ENCODE measurements at places on chromosomes 13 and 19.
A peak's percentile ranks its signal among the peaks of the same experiment; 100 is the strongest.

- no peak for DNase-seq
These were observed 107.5 kb downstream of the MYCBP2 start for GRCh38 chr13:77219401-77219800.

DNA sequence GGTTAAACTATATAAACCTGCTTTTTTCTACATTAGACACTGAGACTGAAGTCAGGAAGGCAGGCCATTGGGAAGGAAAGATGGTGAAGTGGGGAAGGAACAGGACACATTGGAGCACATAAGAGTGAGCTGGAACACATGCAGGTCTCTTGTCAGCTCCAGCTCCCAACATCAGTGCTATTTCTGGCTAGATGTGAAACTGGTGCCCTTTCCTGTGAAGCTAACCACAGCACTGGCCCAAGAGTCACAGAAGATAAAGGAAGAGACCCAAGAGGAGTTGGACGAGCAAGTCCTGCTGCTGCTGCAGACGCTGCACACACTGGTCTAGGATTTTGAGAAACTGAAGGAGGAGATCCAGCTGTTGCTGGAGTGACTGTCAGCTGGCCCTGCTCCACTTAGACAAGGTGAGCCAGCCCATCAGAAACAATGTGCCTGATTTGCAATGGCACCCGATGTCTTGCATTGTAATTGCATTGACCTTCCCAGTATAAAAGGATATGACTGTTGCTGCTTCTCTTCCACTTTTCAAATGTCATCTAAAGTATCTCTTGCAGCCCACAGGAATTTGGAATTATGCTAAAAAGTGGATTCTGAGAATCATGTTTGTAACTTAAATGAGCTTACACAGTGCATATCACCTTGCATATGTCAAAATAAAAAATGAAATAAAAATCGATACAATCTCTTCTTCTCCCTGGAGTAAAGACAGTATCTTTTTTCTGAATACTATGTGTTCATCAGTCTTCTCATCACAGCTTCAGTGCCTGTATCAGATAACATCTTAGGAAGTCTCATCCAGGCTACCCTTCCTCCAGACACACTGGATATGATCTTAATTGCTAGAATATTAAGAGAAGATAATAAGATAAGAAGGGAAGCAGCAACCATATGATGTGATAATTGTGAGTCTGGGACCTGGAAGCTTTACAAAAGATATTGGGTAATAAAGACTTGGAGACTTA lies 230.7 kb upstream of the SPRY2 start:
- no peak for DNase-seq

DNA sequence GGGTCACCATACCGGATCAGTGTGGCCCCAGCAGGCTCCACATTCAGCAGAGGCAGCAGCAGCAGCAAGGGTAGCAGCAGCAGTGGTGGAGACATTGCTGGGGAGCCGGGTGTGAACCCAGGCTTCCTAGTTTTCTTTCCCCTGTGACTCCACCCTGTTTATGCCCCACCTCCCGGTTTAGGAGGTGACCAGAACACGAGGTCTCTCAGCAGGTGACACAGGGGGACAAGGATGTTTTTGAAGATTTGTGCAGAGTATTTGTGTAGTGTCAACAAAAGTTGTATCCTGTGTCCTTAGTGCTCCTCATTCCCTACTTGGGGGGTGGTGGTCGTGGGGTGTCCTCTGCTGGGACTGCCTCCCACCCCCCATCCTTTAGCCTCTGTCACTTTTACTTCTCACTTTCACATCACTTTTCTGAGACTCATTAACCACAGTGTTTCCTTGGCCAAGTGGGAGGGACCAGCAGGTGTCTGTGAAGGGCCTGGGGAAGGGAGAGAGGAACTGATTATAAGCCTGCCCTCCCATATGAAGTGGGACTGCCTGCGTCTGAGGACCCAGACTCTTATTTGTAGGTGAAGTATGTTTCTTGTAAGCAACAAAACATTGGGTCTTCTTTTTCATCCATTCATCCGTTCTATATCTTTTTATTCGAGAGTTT lies 15.6 kb upstream of the KCNC3 start:
- no peak for DNase-seq

DNA sequence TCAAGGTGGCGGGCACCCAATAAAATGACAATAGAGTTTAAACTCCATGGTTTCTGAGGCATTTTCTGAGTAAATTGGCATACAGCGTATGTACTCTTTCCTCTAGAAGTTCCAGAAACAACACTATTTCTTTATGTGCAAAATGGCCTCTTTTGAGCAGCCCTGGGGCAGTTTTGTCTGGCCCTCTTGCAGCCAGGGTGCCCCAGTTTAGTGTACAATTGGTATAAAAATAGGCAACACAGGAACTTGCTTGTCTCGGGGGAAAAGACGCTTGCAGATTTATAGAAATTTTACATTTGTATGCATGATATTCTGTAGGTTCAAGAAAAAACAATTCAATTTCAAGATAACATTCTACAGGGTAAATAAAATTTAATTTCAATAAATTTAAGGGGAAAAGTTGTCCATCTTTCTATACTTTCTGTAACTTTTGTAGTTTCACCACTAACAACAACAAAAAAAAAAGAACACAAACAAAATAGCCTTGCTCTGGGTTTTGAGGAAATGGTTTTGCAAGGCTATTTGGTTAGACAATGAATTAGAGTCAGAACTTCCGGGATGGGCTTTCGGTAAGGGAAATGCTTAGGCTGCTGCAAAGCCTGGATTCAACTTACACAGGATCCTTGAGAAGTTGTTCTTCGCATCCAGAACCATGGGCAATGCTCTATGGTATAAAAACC lies 45.3 kb downstream of the LRCH1 start:
- no peak for DNase-seq

DNA sequence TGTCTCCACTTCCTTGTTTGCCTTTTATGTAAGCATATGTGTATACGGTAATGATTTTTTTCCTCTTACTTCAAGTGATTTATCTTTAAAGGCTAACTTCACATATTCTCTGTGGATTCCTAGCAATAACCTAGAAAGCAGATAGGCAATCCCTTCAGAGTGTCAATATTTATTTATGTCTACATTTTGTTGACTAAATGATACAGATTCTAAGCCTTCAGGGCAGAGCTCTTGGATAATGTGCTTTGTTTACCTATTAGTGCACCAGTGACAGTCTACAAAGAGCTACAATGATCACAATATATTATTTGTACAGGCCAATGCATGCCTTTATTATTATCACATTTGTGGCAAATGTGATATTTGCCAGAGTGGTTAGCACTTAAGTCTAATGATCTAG lies 406.2 kb downstream of the EFNB2 start:
- DNase-seq = no peak

- no peak for DNase-seq
These were observed at the start of gene CDC34 for GRCh38 chr19:531753-532560. TSS of gene CDC34 (plus strand) at chr19:531760. CDS start at chr19:531932, 172 bp downstream.

GRCh38 chr19:1590641-1591397 lies 1.8 kb downstream of the MBD3 start:
- DNase-seq = peak; percentile 45

DNA sequence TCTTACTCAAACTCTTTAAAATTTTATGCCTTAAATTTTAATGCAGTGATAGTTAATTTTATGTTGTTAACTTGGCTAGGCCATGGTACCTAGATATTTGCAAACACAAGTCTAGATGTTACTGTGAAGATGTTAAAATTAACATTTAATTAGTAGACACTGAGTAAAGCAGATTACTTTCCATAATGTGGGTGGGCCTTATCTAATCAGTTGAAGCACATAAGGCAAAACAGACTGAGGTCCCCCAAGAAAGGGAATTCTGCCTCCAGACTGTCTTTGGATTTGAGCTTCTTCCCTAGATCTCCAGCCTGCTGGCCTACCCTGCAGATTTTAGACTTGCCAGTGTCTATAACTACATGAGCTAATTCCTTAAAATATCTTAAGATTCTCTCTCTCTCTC lies 294.0 kb downstream of the ENOX1 start:
- DNase-seq = no peak

DNA sequence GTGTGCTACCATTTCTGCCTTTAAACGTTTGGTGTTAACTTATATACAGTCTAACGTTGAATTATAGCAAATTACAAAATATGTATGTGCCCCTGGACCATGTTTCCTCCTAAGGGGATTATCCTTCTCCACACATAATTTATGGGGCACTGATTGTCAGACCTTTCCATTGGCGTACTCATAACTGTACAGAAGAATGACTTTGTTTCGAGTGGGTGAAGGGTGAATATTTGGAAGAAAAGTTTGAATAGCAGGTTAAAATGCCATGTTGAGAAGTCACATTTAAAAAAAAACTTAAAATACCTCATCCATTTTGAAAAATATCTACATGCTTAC lies 58.8 kb downstream of the SLC10A2 start:
- no peak for DNase-seq

GRCh38 chr19:32254509-32254890 lies 90.9 kb upstream of the ZNF507 start:
- DNase-seq = no peak

DNA sequence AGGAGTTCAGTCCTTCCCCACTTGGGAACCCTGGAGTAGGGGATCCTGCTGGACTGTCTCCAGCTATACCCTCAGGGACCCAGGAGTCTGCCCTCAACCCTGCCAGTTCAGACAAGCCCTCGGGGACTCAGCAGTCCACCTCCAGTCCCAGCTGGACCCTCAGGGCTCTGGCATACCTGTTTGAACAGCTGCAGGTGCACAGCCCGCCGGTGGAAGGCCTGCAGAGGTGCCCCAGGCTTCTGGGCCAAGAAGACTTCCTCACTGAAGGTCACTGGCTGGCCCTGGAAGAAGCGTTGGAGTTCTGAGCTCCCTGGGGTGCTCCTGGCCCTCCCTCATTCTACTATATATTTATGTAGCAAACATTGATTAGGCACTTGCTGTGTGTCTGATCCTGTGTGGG lies 8.6 kb downstream of the CRB3 start:
- DNase-seq = no peak

DNA sequence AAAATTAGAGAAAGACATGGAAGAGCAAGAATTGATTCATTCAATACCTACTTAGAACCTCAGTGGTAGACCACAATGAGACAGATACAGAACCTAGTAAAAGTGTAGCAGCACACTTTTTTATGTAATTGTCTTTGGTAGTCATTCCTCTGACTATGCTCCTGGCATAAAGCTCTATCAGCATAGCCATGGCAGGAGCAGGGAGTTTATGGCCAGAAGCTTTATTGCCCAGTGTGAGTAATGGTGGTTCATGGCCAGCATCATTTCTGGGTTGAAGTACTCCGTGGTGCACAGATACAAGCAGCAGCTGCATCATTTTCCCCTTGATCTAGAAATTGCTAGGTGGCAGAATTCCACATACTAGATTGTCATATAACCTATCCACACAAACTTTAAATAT lies 352.6 kb downstream of the TBC1D4 start:
- no peak for DNase-seq

DNA sequence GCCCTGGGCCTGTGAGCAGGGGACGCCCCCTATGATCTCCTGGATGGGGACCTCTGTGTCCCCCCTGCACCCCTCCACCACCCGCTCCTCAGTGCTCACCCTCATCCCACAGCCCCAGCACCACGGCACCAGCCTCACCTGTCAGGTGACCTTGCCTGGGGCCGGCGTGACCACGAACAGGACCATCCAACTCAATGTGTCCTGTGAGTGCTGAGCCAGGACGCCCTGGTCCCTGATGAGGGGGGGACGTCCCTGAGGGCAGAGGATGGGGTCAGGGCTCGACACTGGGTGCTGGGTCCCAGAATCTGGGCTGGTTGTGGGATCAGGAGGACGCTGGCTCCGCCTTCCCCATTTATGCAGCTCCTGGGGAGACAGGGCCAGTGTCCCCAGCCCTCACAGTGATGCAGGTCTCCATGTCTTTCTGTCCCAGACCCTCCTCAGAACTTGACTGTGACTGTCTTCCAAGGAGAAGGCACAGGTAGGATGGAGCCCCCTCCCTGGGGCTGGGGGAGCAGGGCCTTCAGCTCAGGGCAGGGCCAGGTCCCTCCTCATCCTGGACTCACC lies 2.5 kb downstream of the SIGLEC7 start:
- DNase-seq = no peak

- DNase-seq = no peak
These were observed 52.8 kb downstream of the COL4A2 start for GRCh38 chr13:110359840-110360301.

DNA sequence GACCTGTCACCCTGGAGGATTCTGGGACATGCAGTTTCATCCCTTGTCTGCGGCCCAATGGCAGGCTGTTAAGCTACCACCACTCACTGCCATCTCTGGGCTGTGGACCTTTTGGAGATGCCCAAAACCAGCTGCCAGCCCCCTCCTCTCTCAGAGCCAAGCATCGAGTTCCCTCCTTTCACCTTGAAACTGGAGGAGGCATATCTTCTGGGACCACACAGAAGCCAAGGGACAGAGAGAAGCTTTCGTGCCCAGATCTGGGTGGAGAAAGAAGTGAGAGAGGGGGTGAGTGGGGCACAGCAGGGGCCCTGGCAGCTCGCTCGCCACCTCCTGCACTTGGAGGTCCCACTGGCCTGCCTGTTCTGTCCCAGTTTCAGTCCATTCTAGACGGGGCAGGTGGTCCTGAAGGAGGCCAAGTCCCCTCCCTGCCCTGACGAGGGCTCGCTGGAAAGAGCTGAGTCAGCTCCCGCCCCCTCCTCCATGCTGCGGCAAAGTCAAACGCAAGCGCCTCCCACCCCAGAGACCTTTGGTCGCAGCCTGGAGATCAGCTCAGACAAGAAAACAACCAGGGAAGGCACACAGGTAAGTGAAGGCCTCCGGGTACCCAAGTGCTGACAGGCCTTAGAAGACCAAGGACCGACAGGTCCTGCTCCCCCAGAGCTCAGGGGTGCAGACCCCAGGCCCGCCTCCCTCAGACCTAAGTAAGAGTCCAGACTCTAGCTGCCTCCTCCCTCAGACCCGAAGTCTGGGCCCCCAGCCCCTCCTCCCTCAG lies 3.8 kb downstream of the BCAT2 start:
- peak; percentile 56 for DNase-seq

DNA sequence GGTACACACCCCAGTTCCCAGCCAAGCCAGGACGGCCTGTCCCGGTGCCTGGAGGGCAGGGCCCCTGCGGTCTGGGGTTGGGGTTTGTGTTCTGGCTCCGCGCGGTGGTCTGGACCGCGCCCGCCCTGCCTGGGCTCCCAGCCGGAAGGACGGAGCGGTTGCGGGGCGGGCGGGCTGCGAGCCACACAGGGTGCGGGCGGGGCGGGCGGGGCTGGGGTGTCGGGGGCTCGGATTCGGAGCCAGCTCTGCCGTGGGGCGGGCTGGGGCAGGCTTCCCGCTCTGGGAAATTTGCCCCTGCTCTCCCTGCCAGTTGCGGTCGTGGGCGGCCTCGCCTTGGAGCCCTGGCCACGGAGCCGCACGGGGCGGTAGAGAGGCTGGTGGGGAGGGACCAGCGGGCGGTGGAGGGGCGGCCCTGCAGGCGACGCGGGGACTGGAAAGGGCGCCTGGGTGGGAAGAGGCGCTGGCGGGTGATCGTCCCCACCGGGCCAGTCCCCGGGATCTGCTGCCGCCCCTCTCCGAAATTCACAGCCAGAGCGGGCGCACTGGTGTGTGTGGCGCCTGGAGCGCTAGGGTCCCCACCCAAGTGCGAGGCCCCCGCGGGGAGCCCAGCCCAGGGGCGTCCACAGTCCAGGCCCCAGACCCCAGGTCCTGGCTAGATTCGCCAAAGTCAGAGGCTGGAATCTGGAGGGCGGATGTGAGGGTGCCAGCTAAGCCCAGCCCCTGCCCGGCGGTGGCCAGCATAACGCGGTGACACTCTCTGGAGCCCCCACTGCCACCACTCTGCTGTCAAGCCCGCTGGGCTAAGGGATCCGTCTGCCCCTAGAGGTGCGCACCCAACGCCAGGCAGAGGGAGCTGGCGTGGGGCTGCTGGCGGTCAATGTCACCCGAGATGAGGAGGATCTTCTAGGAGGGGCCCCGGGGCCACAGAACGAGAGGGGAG lies 11.0 kb upstream of the ZNF492 start:
- DNase-seq = no peak

Measured in MCF 10A (cell line).